ENCODE measurements at places on chromosomes 7 and 10.

GRCh38 chr10:130043491-130043890 lies 67.1 kb downstream of the C10orf143 start:
- no peak for DNase-seq

- DNase-seq, result no peak
These were observed 29.9 kb upstream of the IFRD1 start for GRCh38 chr7:112420236-112420861.

DNA sequence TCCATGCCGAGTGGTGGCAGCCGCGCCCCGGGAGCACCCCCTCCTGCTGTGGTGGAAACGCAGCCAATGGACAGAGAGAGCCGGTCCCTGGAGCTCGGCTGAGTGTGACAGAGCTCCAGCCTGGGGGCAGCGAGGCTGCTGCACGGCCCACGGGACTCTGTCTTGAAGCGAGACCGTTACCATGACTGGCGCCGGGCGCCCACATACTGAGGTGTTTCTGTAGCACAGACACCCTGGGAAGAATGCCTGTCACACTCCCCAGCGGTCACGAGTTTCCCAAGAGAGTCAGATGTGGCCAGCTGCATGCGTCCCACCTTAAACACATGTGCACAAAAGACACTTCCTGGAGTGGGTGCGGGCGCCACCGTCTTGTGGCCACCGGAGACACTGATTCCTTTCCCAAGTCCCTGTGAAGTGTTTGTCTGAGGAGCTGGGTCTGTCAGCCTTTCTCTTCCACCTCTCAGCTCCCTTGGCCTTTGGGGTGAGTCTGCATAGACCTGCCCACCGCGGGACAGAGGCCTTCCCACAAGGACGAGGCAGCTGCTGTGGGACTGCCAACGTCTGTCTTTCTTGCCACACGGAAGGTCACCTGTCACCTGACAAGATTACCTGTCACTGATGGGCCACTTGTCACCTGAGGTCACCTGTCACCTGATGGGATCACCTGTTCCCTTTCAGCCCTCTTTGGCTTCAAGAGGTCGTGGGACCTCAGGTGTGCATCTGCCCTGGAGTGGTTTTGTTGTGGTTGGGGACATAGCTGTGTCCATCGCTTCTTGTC lies 94.6 kb downstream of the DNAJB6 start:
- no peak for DNase-seq

- no peak for DNase-seq
These were observed 206.5 kb upstream of the PPP2R2D start for GRCh38 chr10:131694168-131694780.
